Thoracic aorta (tissue), 2 donors: ENCODE measurements at places on chromosomes 7 and 10.

GRCh38 chr10:113518816-113519591, 33.8 kb upstream of the HABP2 start:
- no peak overlapping the region for H3K27ac ChIP-seq
- H3K27me3 ChIP-seq: no peaks in the 10 kb centered on the region
- no peak for DNase-seq
- H3K36me3 ChIP-seq: no peaks in the 10 kb centered on the region
- H3K4me3 ChIP-seq: no peak overlapping the region

DNA sequence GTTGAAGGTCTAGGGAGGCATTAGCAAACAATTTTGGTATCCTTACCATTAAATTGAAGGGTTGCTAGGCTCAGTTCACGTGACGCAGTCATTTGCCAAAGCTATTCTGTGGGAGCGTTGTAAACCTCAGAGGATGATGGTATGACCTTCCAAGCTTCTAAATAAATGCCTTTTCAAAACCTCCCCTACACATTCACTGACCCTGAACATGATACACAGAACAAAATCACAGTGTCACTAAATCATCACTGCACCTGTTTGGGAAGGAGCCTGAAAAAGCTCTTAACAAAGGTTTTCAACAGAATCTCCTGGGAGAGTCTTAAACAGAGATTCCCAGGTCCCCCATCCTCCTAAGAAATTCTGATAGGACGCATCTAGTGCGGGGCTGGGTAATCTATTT, 13.2 kb upstream of the CCDC172 start:
- no peak overlapping the region for H3K27ac ChIP-seq
- H3K4me3 ChIP-seq: no peak overlapping the region
- no peaks in the 10 kb centered on the region for H3K4me1 ChIP-seq
- no peaks in the 10 kb centered on the region for H3K36me3 ChIP-seq
- DNase-seq: no peak

GRCh38 chr10:23754179-23754578, 315.3 kb downstream of the OTUD1 start:
- no peaks in the 10 kb centered on the region for H3K27me3 ChIP-seq
- H3K36me3 ChIP-seq: no peaks in the 10 kb centered on the region
- no peak overlapping the region for H3K27ac ChIP-seq

- H3K27ac ChIP-seq: no peak overlapping the region
- H3K36me3 ChIP-seq: no peaks in the 10 kb centered on the region
- DNase-seq: no peak
- no peaks in the 10 kb centered on the region for H3K4me1 ChIP-seq
- H3K27me3 ChIP-seq: no peaks in the 10 kb centered on the region
Measured at GRCh38 chr7:106225856-106226255, 58.9 kb downstream of the NAMPT start.

GRCh38 chr10:6247041-6247712, 44.4 kb downstream of the PFKFB3 start:
- H3K4me3 ChIP-seq: no peak overlapping the region
- DNase-seq: no peak
- H3K27me3 ChIP-seq: no peaks in the 10 kb centered on the region
- peaks cover 12% of the 10 kb centered on the region for H3K4me1 ChIP-seq
- no peaks in the 10 kb centered on the region for H3K36me3 ChIP-seq
- H3K27ac ChIP-seq: peak overlapping the region; percentile 63

DNA sequence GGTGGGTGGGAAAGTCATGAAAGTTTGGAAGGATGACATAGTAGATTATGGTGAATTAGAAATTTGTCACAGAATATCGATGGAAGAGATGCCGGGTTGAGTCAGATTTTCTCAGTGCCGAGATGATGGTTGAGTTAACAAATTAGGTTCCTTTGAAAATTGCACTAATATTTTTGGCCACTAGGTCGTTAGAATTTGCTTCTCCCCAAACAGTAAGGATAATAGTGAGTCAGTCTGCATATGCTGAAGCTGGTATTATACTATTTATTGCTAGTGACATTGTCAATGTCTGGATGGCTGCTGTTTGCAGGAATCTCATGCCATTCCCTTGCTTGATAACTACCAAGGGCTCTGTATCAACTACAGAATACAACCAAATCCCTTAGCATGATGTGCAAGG, 37.7 kb upstream of the MINDY3 start:
- no peaks in the 10 kb centered on the region for H3K4me1 ChIP-seq
- DNase-seq: no peak
- H3K4me3 ChIP-seq: no peak overlapping the region
- H3K36me3 ChIP-seq: no peaks in the 10 kb centered on the region
- H3K27me3 ChIP-seq: peaks cover 5% of the 10 kb centered on the region
- H3K27ac ChIP-seq: no peak overlapping the region

DNA sequence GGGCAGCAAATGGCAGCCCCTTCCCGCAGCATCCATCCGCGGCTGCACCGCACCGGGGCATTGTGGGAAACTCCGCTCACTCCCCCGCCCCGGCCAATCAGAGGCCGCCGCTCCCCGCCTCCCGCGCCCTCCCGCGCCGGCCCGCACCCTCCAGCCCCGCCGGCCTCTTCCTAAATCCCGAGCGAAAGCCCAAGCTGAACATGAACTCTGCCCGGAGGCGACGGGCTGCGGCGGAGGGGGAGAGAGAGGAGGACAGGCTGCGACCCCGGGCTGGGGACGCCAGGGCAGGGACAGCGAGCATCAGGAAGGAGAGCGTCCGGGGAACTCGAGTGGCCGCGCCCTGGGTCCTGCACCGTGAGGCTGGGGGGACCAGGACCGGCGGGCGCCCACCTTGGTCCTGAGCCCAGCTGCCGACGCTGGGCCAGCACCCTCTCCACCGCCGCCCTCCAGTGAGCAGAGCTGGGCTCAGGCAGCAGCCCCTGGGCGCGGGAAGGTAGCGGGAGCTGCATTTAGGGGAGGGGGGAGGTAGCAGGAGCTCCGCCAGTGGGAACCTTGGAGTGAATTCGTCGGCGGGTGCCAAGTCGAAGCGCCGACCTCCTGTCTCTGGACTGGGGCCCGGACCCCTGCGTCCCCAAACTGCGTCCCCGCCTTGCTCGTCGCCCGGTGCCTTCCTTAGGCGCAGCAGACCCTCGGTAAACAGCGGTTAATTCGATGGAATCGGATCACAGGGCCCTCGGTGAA, at the start of gene DGKI:
TSS of gene DGKI (minus strand) at position 148 of the 741 bp plus-strand sequence.
- no peaks in the 10 kb centered on the region for H3K27me3 ChIP-seq
- H3K4me1 ChIP-seq: peaks cover 4% of the 10 kb centered on the region
- DNase-seq: no peak
- peak within 1 kb of the TSS; percentile 44 for H3K27ac ChIP-seq
- no peaks in the 10 kb centered on the region for H3K36me3 ChIP-seq

DNA sequence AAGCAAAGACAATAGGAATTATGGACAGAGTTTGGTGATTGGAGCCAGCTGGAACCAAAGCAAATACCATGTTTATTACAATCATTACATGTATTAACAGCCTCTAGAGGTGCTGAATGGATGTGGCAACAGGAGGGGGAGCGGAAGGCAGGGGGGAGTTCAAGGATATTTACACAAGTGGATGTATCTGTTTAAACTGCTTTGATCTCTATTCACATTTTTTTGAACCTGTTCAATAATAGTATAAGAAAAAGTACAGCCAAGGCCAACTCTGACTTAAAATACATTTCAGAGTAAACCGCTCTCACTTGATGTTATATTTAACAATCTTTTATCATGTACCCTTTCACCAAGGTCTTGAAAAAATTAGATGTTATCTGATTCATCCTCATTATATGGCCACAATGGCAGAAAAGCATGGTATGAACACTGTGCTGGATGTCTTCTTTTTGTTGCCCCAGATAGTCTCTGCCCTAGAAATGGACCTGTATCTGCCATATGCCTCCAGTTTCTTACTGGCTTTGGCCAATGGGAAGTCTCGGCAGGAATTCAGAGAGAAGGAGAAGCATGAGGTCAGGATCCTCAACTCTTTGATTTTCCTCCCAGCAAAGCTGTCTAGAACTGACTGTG, 88.2 kb upstream of the FAM133B start:
- peaks cover 17% of the 10 kb centered on the region for H3K4me1 ChIP-seq
- no peak overlapping the region for H3K27ac ChIP-seq
- no peaks in the 10 kb centered on the region for H3K36me3 ChIP-seq
- DNase-seq: no peak
- H3K4me3 ChIP-seq: no peak overlapping the region

GRCh38 chr7:72058579-72058978, 353.6 kb downstream of the CALN1 start:
- DNase-seq: no peak
- no peaks in the 10 kb centered on the region for H3K36me3 ChIP-seq
- no peaks in the 10 kb centered on the region for H3K4me1 ChIP-seq
- H3K27ac ChIP-seq: no peak overlapping the region
- no peak overlapping the region for H3K4me3 ChIP-seq
- H3K27me3 ChIP-seq: no peaks in the 10 kb centered on the region

DNA sequence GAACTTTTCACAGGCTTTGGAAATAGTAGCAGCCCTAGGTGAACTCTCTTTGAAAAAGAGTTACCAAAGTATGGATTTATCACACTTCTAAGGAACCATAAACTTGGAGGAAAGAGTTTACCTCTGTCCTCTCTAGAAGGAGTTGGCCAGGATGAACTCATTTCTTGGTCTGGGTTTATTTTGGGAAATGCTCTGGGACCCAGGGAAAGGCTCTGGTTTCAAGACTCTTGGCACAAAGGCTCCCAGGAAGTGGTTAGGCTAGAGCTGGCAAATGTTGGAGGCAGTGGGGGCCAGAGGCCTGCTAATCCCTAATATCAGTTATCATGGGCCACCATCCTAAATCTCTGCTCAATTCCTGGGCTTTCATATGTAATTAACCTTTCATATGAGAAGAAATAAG, 36.3 kb upstream of the CDK6 start:
- H3K36me3 ChIP-seq: no peaks in the 10 kb centered on the region
- no peak overlapping the region for H3K4me3 ChIP-seq
- H3K4me1 ChIP-seq: no peaks in the 10 kb centered on the region
- DNase-seq: no peak
- no peaks in the 10 kb centered on the region for H3K27me3 ChIP-seq

- H3K27ac ChIP-seq: peak overlapping the region; percentile 61
- DNase-seq: no peak
- peaks cover under 1% of the 10 kb centered on the region for H3K36me3 ChIP-seq
- peaks cover 50% of the 10 kb centered on the region for H3K4me1 ChIP-seq
- H3K27me3 ChIP-seq: no peaks in the 10 kb centered on the region
- H3K4me3 ChIP-seq: peak overlapping the region; percentile 96
Measured at GRCh38 chr7:100693312-100694097, 545 bp downstream of the GIGYF1 start.

- H3K27ac ChIP-seq: no peak overlapping the region
- no peak overlapping the region for H3K4me3 ChIP-seq
- H3K4me1 ChIP-seq: no peaks in the 10 kb centered on the region
Measured at GRCh38 chr10:98694883-98695282, 248.1 kb upstream of the HPS1 start.

DNA sequence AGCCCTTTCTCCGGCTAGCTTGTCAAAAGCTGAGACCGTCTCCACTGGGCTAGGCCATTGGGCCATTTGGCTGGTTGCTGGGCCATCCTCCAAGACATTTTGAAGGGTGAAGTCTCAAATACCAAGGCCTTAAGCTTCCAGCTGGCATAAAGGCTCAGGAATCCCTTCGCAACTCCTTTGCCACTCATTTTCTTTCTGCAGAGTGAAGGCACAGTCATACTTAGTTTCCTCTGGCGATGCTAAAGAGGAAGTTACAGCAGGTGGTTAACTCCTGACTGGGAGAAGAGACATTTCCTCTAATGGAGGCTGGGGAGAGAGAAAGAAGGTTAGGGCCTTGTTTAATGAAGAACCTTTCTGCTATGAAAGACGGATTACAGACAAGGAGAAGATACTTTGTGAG, 4.8 kb upstream of the REPIN1 start:
- no peaks in the 10 kb centered on the region for H3K4me1 ChIP-seq
- no peaks in the 10 kb centered on the region for H3K27me3 ChIP-seq
- H3K27ac ChIP-seq: no peak overlapping the region
- no peaks in the 10 kb centered on the region for H3K36me3 ChIP-seq
- DNase-seq: no peak

GRCh38 chr7:23759671-23760391, 49.8 kb downstream of the STK31 start:
- H3K36me3 ChIP-seq: no peaks in the 10 kb centered on the region
- H3K4me3 ChIP-seq: no peak overlapping the region
